Stimulated activated CD4-positive, alpha-beta T cell treated with anti-CD3 and anti-CD28 coated beads, Interleukin-2, amount 100 ng/mL, for 48 hours (primary cell): ENCODE measurements at places on chromosomes 4 and X.

GRCh38 chrX:13077168-13077567 lies 32.7 kb upstream of the FAM9C start:
- DNase-seq: no peak

DNA sequence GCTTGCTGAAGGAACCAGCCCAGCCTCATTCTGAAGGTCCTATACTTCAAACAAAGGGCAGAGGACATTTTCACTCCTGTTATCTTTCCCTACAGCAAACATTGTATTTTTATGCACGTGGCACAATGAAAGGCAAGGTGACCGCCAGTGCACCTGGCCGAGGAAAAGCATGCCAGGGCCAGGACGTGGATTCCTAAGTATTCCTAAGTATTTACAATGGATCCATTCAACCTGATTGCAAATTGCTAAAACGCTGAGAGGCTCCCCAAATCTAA lies 127.9 kb upstream of the FTHL17 start:
- no peak for DNase-seq

- no peak for DNase-seq
These were observed 2.7 kb downstream of the PPARGC1A start for GRCh38 chr4:23887173-23887572.

- no peak for DNase-seq
These were observed 85.6 kb downstream of the SLIT2 start for GRCh38 chr4:20337261-20337664.

DNA sequence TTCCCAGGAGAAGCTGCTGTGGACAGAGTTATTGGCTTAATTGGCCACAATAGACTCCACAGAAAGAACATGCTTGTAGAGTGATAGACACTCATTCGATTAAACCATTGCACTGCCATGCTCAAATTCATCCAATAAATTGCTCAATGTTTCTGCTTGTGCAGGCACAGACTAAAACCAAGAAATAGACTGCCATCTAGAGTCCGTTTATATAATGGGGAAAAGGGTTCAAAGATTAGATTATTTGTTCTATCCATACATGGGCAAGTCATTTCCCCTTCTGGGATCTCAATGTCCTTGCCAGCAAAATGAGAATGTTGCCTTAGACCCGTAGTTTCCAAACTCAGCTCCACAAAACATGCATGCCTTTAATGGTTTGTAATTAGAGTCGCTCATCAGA lies 8.7 kb downstream of the SMIM10 start:
- no peak for DNase-seq

DNA sequence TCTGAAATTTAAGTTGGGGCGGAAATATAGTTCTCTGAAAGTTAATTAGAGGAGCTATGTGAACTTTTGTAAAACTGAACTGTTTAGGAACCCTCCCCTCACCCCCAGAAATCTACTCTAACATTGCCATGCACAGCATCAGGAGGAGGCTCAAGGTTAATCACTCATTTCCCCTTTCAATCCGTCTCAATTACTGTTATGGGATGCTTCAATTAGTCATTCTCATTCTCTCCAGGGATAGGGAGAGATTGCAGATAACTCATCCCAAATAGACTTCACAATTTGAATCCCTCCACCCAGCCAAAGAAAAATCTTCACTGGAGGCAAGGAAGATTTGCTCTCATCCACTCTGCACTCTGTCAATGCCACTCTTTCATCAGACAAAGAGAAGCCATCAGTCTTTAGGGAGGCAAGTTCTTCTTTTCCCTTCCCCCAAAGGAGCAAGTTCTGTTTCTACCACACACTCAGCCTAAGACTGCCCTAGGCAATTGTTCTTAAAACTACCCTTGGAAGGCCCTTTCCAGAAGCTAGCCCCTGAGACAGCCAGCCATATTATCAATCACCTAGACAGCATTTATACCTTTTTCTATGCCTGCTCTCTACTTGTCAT lies 140.4 kb downstream of the SLC10A7 start:
- no peak for DNase-seq

DNA sequence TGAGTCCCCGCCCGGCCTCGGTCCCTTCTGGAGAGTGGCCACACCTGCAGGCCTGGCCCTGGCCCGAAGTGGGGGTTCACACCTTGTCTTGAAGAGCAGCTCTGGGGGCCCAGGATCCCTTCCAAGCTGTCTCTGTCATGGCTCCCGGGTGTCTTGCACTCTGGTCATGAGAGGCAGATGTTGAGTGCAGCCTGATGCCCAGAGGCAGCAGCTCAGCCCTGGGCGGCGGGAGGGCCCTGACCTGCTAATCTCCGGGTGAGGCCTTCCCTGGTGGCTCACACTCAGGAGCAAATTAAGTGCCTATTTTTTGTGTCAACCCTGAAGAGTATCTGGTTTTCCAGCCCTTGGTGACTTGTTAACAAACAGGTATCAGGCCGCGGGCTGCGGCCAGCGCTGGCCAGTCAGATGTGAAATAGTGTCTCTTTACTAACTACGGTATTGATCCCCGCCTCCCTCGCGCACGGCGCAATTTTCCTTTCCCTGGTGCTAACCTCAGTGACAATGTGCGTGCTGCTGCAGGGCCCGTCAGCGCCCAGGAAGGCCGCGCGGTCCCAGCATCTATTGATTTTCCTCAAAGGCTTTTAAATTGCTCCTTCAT lies 24.2 kb downstream of the NKX1-1 start:
- DNase-seq: no peak

GRCh38 chr4:8333726-8334460 lies 64.3 kb downstream of the HTRA3 start:
- no peak for DNase-seq

GRCh38 chr4:38184404-38184803 lies 224.2 kb downstream of the PTTG2 start:
- DNase-seq: no peak

GRCh38 chr4:156609421-156609820 lies 362.2 kb downstream of the PDGFC start:
- DNase-seq: no peak

- no peak for DNase-seq
These were observed 46.1 kb upstream of the PASD1 start for GRCh38 chrX:151517421-151517820.

DNA sequence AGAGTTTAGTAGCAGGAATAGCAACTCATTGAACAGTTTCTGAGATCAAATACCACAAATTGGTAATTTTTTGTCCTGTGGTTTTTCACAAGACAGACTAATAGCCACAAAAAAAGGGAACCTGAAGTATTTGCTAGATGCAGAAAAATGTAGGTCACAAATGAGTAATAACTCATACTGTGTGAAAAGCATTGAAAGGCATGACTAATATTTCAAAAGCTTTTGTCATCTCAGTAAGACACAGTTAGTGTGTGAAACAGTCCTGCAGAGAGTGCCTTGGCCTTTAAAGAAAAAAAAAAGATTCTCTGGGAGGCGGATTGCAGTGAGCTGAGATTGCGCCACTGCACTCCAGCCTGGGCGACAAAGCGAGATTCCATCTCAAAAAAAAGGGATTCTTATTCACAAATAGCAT lies 31.4 kb upstream of the SLC25A31 start:
- no peak for DNase-seq

GRCh38 chr4:81722290-81722851 lies 250.7 kb upstream of the RASGEF1B start:
- DNase-seq: no peak

DNA sequence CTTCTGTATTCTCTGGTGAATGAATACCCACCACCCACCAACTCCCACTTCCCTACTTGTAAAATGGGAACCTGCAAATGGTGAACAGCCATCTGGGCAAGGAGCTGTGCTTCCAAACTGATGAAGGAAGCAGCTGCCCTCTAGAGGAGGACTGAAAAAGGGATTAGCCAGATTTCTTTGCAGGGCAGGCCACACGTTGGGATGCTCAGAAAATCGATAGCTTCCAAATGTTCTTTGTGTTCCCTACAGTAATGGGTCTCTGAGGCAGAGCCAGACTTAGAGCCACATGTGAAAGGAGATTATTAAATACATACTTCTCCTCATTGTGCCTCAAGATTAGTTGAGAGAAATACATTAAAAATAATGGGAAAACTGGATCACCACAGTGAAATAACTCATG lies 39.3 kb upstream of the LPAR4 start:
- no peak for DNase-seq

DNA sequence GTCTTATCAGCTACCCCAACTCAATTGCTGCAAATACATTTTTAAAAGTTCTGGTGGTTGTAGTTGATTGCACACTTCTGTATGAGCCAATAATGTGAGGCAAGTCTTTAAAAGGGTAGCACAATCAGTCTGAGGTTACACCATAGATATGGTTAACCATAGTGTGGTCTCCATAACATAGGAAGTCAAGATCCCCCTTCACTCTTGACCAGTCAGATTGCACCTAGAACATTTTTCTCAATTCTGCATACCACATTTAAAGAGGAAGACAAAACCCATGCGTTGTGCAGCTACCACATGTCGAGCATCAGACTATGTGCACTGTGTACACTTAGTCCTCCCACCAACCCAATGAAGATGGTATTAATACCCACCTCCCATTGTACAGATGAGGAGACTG lies 26.5 kb upstream of the CYBB start:
- DNase-seq: no peak

DNA sequence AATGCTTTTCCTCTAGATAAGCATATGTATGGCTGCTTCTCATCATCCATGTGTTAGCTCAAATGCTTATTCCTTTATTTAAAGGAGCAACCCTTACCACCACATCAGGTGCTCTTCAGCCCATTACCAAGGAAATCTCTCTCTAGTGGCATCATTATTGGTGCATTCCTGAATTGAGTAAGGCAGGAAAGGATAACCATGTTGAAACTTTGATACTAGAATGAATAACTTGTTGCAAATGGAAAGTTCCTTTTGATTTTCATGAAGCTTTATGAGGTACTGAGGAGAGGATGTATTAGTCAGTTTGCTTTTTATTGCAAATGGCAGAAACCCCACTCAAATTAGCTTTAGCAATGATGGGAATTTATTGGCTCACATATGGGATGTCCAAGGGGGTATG lies 212.3 kb upstream of the FGF13 start:
- DNase-seq: no peak

DNA sequence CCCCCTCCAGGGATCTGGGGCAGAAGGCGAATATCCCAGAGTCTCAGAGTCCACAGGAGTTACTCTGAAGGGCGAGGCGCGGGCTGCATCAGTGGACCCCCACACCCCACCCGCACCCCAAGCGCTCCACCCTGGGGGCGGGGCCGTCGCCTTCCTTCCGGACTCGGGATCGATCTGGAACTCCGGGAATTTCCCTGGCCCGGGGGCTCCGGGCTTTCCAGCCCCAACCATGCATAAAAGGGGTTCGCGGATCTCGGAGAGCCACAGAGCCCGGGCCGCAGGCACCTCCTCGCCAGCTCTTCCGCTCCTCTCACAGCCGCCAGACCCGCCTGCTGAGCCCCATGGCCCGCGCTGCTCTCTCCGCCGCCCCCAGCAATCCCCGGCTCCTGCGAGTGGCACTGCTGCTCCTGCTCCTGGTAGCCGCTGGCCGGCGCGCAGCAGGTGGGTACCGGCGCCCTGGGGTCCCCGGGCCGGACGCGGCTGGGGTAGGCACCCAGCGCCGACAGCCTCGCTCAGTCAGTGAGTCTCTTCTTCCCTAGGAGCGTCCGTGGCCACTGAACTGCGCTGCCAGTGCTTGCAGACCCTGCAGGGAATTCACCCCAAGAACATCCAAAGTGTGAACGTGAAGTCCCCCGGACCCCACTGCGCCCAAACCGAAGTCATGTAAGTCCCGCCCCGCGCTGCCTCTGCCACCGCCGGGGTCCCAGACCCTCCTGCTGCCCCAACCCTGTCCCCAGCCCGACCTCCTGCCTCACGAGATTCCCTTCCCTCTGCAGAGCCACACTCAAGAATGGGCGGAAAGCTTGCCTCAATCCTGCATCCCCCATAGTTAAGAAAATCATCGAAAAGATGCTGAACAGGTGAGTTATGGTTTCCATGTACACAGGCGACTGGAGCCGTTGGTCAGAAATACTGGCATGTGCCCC lies at the start of gene CXCL1:
Gene CXCL1, plus strand, starts transcription at position 264 of the 926 bp plus-strand sequence. Its CDS starts 78 bp downstream, at position 342.
- no peak for DNase-seq

DNA sequence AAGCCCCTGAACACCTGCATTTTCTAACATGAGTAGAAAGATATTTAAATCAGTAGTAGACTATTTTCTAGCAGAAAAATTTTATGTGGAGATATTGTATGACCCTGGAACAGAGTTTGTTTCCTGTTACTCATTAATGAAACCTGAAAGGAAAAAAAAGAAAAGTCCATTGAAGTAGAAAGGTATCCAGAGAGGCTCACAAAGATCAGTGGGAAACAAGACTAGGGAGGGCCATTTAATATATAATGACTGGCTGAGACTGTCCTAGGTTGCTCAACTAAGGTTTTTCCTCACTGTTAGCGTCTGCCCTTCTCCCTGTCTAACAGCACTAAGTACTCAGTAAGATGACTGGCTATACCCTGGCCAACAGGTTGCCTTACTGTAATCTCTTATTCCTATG lies 788.6 kb downstream of the GLUD2 start:
- DNase-seq: no peak

GRCh38 chr4:14772388-14772787 lies 229.9 kb upstream of the CPEB2 start:
- DNase-seq: no peak

DNA sequence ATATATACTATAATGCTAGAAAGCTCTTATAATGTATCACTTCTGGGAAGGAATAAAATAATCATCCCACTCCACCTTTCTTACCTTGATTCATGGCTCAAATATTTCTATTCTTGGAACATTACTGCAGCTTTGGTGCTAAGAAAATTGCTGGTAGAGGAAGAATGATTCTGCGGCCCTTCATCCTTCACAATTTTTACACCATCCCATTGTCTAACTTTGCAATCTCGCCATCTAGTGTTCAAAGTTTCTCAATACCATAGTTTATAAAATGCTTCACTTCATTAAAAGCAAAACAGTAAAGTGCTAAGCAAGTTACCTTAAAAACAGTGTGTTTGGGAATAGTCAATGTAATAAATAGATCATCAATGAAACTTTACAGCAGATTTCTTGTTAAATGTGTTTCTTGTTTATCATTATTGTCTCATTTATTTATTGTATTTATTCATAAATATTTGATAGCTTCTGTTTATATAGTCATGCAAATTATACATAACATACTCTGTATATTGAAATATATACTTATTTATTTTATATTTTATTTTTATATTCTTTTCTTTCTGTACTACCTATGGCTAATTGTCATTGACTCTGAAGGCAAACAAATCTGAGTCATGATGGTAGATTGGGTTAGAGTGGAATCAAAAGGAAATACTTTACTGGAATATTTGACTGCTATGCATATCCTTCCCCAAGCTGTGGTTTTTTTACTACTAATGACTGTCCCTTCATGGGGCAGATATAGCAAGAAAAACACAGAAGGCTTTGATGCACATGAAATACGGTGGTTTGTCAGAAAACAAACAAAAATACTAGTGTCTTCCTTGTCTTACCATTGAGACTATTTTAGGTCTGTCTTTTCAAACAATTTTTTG lies 390.7 kb downstream of the MAPK10 start:
- no peak for DNase-seq

DNA sequence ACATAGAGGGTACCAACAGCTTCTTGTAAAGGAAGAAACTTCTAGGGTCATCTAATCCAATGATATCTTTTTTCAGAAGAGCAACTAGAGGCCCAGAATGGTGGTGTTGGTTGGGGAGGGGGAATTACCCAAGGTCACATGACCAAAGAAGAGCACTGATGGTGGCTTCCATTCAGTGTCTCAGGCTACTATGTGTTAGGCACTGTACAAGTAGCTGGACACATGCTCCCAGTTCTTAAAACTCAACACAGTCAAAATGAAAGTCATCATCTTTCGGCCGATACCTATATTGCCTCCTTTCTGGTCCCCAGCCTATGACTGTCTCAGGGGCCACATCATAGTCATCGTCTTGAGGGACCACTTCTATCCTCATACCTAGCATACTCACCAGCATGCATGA lies 88.1 kb downstream of the ARHGAP6 start:
- no peak for DNase-seq
